A549 treated with RU486 at 1 μM for 4 hours (cell line): ENCODE measurements at places on chromosomes 7 and 10. TPM values are rescaled to one million over a fixed set of nuclear protein-coding genes. Genes with fewer than 3 reads are reported as not detected.

The TNRC18 gene
- total RNA-seq: 31.6 to 49.6 TPM (median 41.8 TPM) in 5 replicates

The BTBD16 gene
- 0.32 to 0.80 TPM (median 0.49 TPM) in 5 replicates for total RNA-seq

The CARD11 gene
- 1.1 to 1.8 TPM (median 1.3 TPM) in 5 replicates for total RNA-seq

The CISD1 gene
- 38.1 to 56.7 TPM (median 53.0 TPM) in 5 replicates for total RNA-seq

The NUTM2D gene
- 1.0 to 1.8 TPM (median 1.4 TPM) in 5 replicates for total RNA-seq

The NEUROD6 gene
- not detected in 5 replicates for total RNA-seq

The OIT3 gene
- total RNA-seq: 0.06 to 0.08 TPM in 2 of 5 replicates, not detected in the others

The HKDC1 gene
- total RNA-seq: 15.2 to 21.3 TPM (median 17.1 TPM) in 5 replicates

The FKBP6 gene
- total RNA-seq: not detected in 5 replicates

The OLAH gene
- total RNA-seq: 0.05 TPM in 1 of 5 replicates, not detected in the others

The NPY gene
- not detected in 5 replicates for total RNA-seq

The PKD2L1 gene
- total RNA-seq: 0.07 TPM in 1 of 5 replicates, not detected in the others

The LOXL4 gene
- 1.1 to 1.6 TPM (median 1.3 TPM) in 5 replicates for total RNA-seq

The HTR5A gene
- not detected in 5 replicates for total RNA-seq

The KAT6B gene
- 4.6 to 6.4 TPM (median 5.9 TPM) in 5 replicates for total RNA-seq

The CYP2E1 gene
- 0.18 to 0.35 TPM (median 0.22 TPM) in 5 replicates for total RNA-seq

The EXOC4 gene
- total RNA-seq: 18.4 to 24.0 TPM (median 20.5 TPM) in 5 replicates

The CNPY1 gene
- not detected in 5 replicates for total RNA-seq

The ACTL6B gene
- not detected in 5 replicates for total RNA-seq
